ENCODE measurements at places on chromosomes 1 and 21.
A peak's percentile ranks its signal among the peaks of the same experiment; 100 is the strongest.

DNA sequence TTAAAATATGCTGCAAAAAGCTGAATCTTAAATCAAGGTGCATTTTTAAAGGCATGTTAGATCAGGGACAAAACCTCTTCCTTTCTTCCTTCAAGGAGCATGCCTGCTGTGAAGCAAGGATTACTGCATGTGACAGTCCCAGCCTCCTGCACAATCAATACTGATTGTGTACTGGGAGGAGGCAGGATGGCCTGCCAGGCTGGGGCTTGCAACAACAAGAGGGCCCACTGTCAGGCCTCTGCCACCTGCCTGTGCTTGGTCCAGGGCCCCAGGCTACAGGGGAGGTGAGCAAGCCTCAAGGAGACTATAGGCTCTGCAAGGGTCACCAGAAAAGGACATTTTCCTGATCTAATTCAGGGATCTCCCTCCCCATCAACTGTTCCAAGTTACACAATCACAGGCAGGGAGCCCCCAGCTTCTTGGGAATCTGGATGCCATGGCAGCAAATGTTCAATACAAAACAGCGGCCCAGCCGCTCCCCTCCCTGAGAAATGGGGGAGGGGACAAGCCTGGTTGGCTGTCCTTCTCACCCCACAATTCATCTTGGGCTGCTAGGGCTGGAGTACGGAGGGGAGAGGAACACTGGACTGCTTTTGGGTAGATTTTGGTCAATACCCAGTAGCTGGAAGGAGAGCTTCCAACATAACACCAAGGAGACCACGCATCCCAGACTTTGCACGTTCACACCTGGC is 76.7 kb downstream of the SSBP3 start:
- DNase-seq: no peak

DNA sequence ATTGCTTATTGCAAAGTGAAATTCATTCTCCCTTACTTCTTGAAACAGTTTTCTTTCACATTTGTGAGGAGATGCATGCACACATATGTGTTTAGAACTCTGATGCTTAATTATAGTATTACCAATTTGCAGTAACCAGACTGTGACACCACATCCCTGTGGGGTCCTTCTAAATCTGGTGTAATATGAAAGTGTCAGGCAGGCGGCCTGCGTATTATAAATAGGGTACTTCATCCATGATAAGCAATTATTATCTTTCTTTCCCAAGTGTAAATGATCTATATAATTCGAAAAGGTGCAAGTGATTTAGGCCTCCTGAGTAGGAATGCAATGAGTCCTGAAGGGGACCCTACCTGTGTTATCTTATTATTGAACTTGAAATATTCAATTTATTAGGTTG is 876 bp downstream of the EFCAB7 start:
- peak; percentile 37 for DNase-seq

DNA sequence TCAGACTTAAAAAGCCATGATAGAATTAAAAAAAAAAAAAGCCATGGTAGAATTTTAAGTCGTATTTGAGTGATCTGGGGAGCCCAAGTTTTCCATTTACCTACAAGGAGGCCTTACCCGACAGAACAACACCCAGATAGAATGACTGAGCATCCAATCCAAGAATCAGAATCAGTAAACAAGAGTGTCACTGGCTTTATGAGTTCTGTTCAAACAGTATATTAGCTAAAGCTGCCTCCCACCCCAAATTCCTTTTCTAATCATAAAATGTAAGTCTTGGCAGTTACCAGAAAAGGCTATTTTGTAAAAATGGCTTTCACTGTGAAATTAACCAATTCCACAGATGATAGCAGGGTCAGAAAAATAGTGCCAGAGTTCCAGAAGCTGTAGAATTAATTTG is 1.2 kb downstream of the GTF2B start:
- peak; percentile 13 for DNase-seq

- no peak for DNase-seq
Observed at GRCh38 chr1:82260051-82260450, 459.3 kb downstream of the ADGRL2 start.

DNA sequence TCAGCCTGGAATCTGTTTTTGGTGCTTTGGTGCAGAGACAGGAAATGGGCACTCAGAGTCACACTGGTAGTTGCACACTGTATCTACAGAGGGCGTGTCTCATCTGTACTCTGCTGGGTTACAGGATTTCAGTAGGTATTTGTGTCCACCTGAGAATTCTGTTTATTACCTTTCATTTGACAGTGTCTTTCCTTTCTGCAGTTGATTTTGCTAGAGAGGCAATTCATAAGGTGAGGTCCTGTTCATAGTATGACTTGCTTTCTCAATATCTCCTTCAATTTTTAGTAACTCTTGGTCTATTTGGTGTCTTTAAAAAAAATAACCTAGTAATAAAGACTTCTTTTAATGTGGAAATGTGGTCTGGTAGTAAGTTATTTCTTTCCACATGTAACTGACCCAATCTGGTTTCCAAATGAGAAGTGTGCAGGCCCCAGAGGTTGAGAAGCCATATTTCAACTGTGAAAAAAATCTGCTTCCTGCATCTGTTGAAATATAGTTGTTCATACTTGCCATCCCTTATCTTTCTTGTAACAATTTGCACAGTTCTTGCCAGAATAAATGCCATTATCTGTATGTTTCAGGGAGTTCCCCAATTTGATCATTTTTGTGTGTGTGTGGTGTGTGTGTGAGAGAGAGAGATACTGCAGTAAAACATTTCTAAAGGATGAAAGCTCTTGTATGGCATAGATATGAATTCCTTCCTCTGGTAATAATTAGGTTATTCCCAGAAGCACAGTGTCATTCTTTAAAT is 78.4 kb upstream of the DNAJC6 start:
- no peak for DNase-seq

DNA sequence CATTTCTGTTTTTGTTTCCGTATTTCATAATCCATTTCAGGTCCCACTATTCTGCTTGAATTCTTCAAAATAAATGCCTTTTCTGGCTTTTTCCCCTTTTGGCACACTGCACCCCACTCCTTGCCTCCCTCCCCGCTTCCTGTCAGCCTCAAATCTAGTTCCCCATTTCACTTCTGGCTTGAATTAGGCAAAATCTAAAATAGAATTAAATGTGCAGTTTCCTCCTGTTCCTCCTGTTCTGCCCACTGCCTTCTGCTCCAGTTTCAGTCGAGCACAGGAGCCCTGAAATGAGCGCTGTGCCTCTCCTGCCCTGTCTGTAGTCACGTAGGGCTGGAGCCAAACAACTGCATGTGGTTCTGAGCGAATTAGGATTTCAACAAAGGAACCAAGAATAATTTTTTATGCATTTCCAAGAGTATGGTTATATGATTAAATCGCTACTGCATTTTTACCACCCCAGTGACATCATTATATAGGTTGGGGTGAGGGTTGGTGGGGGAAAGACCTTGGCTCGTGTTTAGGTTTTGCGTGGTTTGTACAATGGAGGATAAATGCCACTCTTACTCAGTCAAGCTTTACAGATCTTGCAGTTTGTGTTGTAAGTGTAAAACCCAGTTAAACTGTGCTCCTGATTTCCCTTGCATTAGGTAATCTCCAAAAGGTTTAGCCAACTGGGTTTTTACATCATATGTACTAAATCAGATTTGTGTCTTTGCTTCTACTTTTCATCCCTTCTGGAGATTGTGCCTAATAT is 114.9 kb downstream of the VPS13D start:
- DNase-seq: no peak

- DNase-seq: no peak
Observed at GRCh38 chr1:220809704-220810103, 23.0 kb downstream of the MTARC1 start.

DNA sequence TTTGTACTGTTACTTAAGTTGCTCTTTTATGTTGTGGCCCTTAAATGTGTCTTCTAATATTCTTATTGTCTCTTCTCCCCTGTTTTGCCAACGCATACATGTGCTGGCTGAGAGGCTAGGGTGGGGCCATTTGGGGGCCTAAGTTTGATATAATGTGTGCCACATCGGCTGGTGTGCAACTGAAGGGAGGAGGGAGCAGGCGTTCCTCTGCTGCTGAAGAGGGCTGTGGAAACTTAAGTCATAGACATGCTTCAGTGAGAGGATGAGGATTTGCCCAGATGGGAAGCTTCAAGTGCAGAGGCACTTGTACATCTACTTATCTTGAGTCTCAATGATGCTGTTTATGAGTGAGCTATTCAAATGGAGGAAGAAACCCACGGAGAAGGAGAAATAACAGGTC is 630.6 kb downstream of the LMO4 start:
- no peak for DNase-seq

GRCh38 chr1:77888781-77889642 is 588 bp downstream of the NEXN start:
- DNase-seq: peak; percentile 77

DNA sequence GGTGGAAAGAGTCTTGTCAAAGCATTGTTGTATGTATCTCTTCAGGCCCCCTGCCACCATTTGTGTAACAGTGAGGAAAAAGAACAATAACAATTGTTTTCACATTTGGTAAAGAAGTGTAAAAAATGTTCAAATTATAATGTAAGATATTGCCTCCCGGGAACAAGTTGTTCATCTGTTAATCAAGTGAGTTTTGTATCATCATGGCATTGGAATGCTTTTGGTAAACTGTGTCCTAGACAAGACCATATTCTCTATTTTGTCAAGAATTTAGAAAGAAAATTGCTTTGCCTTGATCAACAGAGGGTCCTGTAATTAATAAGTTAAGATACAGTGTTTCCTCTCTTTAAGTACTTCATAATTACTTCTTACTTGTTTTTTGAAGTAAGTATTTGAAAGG is 692.0 kb upstream of the NR5A2 start:
- DNase-seq: peak; percentile 8

GRCh38 chr1:202176949-202177927 is 16.4 kb upstream of the LGR6 start:
- no peak for DNase-seq

DNA sequence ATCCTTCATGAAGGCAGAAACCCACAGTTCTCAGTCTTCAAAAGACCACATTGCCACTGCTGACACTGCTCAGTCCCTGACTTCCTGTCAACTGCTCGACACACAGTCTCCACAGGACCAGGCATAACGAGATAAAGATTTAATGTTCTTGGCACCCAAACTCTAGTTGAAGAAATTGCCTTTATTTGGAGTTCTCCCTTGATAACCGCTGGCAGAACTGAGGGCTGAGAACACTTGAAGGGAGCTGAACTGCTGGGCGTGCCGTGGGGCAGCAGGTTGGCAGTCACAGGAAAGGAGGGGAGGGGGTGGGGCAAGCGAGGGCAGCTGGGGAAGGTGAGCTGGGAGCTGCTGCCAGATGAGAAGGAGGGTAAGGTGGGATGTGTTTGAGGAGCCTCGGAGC is 15.9 kb downstream of the HENMT1 start:
- DNase-seq: no peak
